Left colon (tissue), 2 donors: ENCODE measurements at places on chromosomes 6 and 20. TPM values are rescaled to one million over a fixed set of nuclear protein-coding genes. Genes with fewer than 3 reads are reported as not detected.

- DNase-seq: no peak
Observed at GRCh38 chr6:39880594-39880993, 53.7 kb downstream of the MOCS1 start.

- DNase-seq: no peak
Observed at GRCh38 chr20:37687478-37687805, 6.4 kb upstream of the CTNNBL1 start.

The EGFL8 gene
- 13.7 TPM for total RNA-seq

DNA sequence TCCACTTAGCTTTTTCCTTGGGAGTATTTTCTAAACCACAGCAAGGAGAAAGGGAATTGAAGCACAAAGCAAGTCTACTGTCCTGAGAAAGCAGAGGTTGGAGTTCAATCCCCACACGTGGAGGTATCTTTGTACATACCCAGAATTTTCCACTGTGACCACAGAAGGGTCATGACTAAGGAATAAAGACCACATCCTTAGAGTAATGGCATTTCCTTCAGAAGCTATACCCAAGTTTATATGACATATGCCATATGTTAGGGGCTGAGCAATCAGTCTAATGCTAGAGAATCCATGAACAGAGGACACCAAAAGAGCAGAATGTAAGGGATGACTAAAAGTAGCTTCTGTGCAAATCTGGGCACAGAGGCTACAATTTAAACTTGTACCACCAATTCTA is 46.4 kb downstream of the ATG5 start:
- DNase-seq: no peak

DNA sequence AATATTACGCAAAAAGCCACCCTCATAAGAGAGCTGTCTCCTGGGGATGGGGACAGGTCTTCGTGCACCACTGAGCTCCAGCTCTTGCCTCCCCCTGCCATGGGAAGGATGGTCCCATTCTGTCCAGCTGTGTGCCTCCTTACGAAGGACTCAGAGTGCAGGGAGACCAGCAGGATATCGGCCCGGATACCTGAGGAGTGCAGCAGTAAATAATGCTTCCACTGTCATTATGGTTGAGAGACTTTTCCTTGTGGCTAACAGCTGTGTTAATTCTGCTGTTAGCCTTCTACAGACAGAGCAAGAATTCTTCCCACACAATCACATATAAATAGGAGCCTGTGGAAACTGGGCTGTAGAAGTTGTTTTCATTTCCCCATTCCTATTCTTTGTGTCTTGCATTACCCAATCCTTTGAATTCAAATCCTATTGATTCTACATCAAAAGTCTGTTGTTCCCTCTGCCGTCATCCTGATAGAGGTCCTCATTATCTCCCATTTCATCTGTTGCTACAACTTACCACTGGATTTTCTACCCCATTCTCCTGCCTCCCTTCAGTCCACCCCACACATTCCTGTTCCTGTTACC is 364.6 kb upstream of the SOX4 start:
- DNase-seq: no peak

The ARFRP1 gene
- total RNA-seq: 69.5 TPM

GRCh38 chr6:3389390-3390167 is 67.3 kb downstream of the SLC22A23 start:
- DNase-seq: no peak

DNA sequence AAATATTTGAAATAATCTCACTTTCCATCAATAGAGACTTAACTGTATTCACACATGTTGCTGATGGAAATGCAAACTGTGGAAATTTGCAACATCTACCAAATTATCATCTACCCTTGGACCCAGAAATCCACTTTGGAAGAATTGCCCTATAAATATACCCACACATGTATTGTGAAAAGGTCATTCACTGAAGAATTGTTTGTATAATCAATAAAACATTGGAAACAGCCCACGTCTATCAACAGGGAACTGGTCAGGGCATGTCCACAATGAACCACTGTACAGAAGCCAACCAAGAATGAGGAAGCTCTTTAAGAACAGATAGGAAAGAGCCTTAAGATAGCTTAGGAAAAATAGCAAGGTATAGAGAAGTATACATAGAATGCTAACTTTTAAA is 36.2 kb downstream of the PXDC1 start:
- no peak for DNase-seq

DNA sequence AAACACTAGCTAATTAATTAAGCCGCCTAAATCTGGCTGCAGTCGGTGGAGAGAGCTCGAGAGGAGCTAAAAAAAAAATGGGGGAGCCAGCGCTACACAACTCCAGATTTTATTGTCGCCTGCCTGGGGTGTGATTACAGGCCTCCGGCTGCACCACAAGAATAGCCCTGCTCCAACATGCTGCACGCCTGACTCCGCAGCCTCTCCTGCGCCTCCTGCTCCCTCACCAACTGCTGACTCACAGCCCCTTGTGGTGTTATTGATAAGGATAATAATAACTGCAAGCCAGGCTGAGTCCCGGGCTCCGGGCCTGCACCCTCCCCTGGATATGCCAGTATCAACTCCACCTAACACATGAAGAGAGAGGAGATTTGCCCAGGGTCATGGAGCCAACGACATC is 16.8 kb downstream of the SIRPA start:
- no peak for DNase-seq

- no peak for DNase-seq
Observed at GRCh38 chr20:44720997-44721784, 6.0 kb downstream of the CCN5 start.

DNA sequence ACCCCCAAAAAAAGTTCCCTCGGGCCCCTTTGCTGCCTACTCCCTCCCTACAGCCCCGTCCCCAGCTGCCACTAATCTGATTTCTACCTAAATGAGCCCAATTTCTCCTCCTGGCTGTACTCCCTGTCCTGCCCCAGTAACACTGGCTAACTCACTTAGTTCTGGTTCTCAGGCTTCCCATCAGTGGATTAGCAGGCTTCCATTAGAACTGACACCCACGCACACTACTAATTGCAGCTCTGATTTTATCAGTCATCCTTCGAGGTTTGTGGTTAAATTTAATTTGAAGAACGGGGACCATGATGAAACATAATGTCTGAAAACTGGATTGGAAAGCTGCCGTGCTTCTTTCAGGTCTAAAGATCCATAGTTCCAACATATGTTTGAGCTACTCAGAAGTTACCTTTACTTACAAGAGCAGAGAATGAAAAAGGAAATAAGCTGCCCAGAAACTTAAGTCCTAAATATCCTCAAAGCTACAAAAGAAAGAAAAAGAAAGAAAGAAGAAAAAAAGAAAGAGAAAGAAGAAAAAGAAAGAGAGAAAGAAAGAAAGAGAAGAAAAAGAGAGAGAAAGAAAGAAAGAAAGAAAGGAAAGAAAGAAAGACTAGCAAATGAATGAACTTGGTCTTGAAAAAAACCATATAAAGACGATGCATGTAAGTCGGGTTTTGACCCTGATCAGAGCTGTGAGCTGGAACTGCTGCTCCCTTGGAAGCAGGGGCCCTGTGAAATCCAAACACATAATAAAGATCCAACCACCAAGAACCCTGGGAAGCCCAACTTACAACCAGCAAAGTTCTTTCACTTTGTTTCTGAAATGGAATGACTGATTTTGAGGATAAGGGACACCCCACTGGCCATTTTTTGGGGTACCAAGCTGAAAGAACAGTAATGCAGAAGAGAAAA is 51.7 kb downstream of the CNKSR3 start:
- no peak for DNase-seq

The VSTM2L gene
- total RNA-seq: 1.1 TPM
